GOT3 (cell line): ENCODE measurements at places on chromosomes 3 and 15.
A peak's percentile ranks its signal among the peaks of the same experiment; 100 is the strongest.

DNA sequence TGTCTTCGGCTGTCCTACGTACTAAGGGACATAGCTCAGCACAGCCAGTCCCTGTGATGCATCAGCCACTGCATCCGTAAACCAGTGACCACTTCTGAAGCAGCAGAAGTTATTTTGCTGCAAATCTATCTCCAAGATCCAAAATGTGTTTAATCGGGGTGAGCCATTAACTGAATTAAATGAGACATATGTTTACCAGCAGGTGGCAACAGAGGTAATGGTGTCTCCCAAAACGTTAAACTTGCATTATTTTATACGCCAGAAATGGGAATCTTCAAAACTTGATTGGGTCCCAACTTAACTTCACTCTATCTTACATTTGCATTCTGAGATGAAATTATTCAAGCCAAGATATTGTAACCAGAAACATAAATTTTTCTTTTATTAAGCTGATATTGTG is 75.3 kb upstream of the BOC start:
- no peak for DNase-seq

- no peak for DNase-seq
Measured at GRCh38 chr3:184227481-184227935, 1.9 kb upstream of the VWA5B2 start.

DNA sequence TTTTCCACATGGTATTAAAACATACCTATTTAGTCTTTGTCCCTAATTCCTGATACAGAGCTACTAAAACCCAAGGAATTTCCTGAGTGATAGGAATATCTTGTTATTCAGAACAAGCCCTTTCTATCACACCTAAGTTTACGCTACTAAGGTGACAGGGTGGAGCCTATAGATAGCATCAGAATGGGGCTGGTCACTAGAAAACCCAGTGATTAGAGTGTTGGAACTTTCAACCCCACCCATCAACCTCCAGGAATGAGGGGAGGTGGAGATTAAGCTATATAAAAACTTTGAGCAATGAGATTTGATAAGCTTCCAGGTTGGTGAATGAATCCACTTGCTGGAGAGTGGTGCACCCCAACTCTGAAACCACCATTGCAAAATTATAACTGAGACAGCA is 62.1 kb upstream of the RNU6-1 start:
- no peak for DNase-seq

GRCh38 chr3:61685755-61686154 is 124.4 kb downstream of the PTPRG start:
- no peak for DNase-seq

- DNase-seq: peak; percentile 55
Measured at GRCh38 chr3:143070977-143071551, 48.5 kb upstream of the CHST2 start.

- no peak for DNase-seq
Measured at GRCh38 chr3:139173372-139174108, 128.8 kb upstream of the PRR23C start.

DNA sequence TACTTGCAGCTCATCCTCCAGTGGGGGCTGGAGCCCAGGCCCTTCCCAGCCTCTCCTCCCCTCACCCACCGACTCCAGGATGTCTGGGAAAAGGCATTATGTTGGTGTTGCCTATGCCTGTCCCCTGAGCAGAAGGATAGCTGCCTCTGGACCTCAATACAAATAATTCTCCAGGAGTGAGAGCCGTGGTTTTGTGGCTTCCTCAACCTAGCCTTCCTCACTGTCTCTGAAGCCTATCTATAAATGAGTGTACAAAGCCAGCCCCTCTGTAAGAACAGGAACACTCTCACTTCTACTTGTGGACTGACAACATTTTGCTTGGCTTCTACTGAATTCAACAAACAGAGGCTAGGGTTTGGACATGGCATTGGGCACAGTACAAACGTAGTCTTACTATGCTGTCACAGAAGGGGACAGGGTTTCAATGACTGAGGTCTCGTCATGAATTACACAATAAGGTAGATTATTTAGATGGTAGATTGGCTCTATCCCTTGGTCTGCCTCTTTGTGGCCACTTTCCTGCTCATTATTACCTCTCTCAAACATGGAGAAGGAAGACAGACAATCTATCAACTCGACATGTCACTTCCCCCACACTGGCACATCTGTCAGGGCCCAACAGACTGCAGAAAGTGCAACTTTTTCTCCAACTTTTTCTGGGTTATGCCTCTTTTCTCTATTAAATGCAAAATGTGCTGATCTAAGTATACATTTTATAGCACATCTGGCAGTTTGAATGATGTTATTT is 82.8 kb upstream of the MEX3B start:
- DNase-seq: no peak

DNA sequence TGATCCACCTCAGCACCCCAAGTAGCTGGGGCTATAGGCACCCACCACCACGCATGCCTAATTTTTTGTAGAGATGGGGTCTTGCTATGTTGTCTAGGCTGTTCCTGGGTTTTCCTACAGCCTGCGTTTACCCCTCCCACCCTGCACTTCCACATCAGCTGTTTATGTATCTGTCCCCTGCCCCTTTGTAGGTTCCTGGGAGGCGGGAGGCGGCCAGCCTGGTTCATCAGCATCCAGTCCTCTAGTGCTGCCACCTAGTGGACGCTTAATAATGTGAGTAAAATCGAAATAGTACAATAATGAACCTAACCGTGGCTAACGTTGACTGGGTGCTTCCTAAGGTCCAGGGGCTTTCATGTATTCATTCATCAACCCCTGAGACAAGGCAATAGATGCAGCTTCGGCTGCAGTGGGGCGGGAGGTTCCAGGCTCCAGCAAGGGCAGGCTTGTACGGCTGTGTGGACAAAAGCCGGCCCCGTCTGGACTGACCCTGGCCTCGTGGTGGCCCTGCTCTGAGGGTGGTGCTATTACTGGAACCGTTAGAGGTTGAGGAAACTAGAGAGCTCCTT is 1.2 kb upstream of the LCTL start:
- DNase-seq: no peak

- DNase-seq: no peak
Measured at GRCh38 chr15:66025015-66025452, 155.7 kb downstream of the RAB11A start.

DNA sequence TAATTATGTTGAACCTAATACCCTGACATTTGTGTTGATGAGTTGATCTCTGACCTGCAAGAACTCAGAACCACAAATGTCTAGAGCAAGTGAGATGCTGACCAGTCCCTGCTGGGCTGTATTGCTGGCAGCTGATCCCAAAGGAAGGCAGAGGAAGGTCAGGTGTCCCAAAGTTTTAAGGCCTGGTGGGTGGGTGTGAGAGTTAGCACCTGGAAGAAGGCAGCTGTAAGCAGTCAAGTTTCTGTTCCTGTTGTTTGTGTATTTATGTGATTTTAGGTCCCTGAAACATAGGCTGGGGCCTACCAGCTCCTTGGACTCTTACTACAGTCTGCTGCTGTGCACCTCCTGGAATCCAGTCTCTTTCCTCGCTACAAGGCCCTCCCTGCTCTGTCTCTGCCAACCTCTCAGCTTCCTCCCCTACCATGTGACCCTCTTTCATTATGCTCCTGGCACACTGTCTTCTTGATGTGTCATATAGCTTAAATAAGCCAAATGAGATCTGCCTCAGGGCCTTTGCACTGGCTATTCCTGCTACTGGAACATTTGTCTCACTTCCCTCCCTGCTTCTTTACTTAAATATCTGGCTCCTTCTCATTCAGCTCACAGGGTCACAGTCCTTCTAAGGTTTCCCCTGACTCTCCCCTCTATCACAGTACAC is 31.0 kb upstream of the ATOSA start:
- DNase-seq: no peak

GRCh38 chr15:51672155-51672687 is 9.1 kb upstream of the SCG3 start:
- DNase-seq: no peak

GRCh38 chr15:73368301-73369136 is at the start of gene HCN4:
HCN4 (minus strand) TSS chr15:73368958; CDS start chr15:73368270, 688 bp downstream.
- DNase-seq: no peak

DNA sequence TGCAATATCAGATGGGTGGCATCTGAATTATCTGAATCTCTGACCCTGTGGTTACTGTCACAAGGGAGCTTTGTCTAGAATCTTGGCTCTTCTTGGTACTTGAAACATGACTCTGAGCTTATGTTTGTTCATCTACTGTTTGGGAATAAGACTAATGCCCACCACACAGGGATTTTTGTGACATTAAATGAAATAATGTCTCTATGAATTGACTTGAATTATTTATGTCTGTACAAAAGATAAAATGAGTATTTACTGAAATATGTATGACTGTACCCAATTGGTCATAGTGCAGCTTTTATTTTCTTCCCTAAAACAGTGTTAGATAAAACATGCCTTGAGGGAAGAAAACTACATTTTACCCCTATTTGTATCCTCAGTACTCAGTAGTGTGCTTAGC is 87.9 kb upstream of the ZPLD1 start:
- no peak for DNase-seq

DNA sequence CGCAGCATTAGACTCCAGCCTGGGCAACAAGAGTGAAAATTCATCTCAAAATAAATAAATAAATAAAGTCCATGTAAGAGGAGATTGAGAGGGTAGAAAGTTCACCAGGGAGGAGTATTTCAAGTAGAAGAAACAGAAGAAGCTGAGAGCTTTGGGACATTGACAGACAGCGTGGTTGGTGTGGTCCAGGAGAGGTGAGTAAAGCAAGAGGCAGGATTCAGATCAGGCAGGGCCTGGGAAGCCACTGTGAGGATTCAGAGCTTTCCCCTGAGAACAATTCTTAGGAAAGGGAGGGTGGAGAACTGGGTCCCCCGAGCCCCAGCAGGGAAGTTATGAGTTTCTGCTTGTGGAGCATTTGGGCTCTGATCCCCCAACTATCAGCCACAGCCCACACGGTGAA is 54.2 kb upstream of the AMOTL2 start:
- no peak for DNase-seq

GRCh38 chr3:74021449-74021848 is 396.7 kb upstream of the PDZRN3 start:
- DNase-seq: no peak

DNA sequence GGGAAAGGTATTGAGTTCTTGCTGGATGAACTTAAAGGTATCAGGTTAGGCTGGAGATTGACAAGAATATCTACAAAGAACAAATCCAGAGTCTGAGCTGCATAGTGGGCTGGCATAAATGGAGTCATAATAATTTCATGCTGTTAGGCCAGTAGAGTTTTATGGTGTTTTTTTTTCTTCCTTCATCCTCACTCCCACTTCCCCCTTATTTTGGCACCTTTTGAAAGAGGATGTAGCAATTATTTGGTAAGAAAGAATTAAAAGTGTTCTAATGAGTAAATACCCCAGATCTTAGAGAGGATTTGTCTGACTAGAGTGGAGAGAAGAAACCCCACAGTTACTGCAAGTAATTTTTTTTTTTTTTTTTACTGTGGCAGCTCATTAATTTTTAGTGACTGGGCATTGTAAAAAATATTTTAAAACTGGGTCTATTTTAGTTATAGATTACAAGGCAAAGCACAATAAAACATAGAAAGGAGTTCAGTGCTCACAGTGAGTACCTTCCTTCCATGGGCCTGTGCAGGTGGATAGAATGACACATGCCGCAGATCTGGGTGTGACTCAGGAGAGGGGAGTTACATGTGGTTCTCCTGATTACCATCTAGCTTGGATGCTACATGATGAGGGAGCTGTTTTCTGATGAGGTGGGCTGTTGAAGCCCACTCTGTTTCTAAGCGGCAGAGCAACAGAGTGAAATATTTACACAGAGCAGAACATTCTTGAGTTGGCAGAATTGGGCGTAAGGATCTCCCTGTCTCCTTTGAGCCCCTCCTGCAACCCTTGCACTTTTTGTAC is 5.3 kb downstream of the EDEM1 start:
- no peak for DNase-seq

GRCh38 chr15:30827625-30828303 is 76.0 kb upstream of the FAN1 start:
- DNase-seq: no peak

DNA sequence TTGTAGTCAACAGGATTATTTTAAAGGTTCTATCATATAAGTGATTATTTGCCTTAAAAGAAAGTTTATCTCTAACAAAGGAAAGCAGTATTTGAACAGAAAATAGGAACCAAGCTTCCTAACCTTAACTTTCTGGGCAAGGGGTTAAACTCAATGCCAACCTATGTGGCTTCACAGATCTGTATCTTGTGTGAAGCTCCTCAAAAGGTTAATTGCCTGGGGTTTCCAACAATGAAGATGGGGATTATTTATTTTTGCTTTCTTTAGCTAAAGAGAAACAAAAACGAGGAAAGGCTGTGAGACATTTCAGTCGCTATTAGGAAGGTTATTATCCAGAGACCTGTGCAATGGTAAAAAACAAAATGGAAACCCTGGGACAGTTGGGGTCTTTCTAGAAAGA is 1.1 kb upstream of the WDR82 start:
- DNase-seq: no peak

GRCh38 chr15:78010067-78010466 is 67.4 kb downstream of the TBC1D2B start:
- no peak for DNase-seq

DNA sequence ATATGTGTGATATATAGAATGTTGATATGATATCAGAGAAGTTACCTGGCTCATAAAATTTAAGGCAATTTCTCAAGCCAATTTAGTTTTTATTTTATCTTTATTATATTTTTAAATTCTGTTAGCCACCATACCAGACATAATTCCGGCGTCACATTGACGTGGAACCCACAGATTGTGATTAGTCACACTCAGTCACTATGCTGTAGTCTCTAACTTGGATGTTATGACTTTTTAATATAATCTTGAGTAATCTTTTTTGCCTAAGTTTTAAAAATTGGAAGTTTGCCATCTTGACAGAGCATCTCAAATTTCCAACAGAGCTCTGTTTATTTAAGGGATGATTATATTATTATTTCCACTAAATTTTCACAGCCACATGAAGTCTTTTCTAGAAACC is 9.7 kb upstream of the DCLK3 start:
- no peak for DNase-seq

- DNase-seq: no peak
Measured at GRCh38 chr3:116776880-116777785, 67.6 kb downstream of the TUSC7 start.

GRCh38 chr3:29610781-29611180 is 329.9 kb downstream of the RBMS3 start:
- DNase-seq: no peak

- DNase-seq: no peak
Measured at GRCh38 chr3:15319575-15319974, 12.8 kb downstream of the SH3BP5 start.

DNA sequence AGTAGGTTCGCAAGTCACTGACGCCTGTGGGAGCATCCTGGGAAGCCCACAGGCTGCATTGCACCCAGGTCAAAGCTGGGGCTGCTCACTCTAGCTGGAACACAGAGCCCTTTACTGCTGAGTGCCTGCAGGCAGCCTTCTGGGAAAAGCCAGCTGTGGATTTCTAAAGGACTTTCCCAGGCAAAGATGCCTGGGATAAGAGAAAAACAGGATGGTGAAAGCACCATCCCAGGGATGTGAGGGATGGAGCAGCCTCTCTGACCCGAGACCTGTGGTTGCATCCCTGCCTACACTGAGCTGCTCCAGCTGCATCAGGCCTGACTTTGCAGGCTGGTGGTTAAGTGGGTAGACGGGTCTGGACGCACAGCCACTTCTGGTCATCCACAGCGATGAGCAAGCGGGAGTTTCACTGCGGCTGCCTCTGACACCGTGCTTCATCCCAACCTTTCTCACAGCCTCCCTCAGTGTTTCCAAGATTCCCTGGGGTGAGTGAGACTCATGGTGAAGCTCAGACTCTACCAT is 52.5 kb upstream of the AMOTL2 start:
- DNase-seq: no peak

- no peak for DNase-seq
Measured at GRCh38 chr3:152760024-152760563, 74.8 kb upstream of the P2RY1 start.

- DNase-seq: no peak
Measured at GRCh38 chr15:24862726-24863521, 91.9 kb upstream of the SNRPN start.
